Inflammatory macrophage treated with lipopolysaccharide for 1 hour (primary cell): ENCODE measurements at places on chromosomes 16 and 17.

GRCh38 chr16:54289945-54290832, 3.6 kb upstream of the IRX3 start:
- DNase-seq: no peak

DNA sequence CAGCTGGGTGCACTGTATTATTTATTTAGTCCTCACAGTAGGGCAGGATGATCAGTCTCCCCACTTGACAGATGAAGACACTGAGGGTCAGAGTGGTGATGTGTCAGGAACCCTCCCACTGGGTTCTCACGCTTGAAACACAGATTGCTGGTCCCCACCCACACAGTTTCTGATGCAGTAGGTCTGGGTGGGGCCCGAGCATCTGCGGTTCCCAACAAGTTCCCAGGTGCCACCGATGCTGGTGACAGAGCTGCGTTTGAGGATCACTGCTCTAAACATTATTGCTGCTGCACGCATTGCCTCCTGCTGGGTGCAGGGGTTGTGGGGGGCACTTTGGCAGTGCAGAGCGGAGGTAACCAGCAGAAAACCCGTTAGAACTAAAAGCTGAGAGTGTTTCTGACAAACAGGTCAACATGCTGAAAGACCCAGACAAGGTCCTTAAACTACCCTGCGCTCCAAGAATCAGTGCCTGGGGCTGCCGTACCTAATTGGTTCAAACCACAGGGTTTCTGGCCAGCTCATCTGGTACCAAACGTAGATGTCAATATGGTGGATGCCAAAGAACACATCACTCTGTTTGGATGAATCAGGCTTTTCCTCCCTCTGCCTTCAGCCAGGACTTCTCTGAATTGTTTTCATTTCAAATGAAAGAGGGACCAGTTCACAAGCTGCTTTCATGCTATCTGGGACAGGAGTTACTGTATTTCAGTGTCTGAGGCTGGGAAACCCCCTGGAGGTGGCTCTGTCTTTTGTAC, 76.0 kb downstream of the ABCC1 start:
- no peak for DNase-seq

DNA sequence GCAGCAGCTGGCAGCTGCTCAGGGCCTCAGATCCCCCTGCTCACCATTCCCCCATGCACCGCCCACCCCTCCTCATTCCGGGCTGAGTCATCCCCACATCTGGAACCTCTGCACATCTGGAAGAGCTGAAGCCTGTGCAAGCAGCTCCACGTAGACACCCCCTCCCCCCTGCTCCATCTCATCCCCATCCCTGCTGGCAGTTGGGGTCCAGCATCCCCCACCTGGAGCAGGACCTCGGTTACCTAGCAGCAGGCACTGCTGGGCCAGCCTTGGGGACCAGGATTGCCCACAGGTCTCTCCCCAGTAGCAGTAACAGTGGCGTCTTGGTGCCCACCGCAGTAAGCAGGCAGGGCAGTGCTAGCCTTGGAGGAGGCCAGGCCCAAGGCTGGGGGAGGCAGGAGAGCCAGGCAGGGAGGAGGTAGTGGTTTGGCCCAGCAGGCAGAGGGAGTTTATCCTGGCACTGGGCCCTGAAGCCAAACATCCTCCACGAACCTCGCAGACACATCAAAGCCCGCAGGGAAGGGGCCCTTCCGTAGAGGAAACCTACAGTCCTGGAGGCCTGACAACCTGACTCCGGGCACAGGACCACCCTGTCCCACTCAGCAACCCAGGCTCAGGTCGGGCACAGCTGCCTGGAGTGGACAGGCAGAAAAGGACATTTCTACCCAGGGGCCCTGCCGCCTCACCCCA, 7.7 kb upstream of the TMEM92 start:
- no peak for DNase-seq

- DNase-seq: no peak
Observed at GRCh38 chr16:4046221-4046620, 70.0 kb downstream of the ADCY9 start.

GRCh38 chr16:84686707-84687298, 13.0 kb upstream of the USP10 start:
- DNase-seq: no peak

DNA sequence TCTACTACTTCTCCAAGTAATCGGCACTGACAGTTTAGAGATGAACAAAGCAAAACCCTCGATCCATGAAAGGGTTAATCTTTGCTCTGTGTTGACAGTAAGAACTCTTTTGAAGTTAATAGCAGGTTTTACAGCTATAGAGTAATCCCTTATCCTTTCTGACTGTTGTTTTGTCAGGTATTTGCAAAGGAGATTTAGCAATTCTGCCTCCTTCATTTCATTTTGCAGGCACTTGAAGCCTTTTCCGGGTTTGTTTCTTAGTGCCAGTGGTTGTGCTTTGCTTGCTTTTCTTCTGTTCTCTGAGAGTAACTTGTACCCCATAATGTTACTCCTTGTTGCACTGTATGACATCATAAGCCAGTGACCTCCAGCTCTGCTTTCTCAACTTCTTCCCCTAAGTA, 64.5 kb downstream of the TANGO6 start:
- DNase-seq: no peak
